Body of pancreas (tissue), 4 donors: ENCODE measurements at places on chromosomes 4 and X. TPM values are rescaled to one million over a fixed set of nuclear protein-coding genes. Genes with fewer than 3 reads are reported as not detected.

DNA sequence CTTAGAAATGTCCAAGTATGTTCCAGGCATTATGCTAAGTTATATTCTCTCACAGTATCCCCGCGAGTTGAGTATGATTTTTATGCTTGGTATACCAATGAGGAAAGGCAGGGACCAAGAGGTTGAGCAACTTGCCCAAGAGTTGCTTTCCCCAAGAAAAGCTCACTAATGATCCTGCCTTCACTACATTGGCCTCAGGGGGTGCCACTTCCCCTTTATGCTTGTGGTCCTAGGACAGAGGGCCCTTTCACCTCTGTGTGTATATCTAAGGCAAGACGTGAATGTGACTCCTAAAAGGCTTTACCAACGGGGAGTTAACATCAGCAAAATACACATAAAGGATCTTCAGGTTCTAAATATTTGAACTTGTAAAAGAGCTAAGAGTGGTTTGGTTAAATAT is 164.4 kb upstream of the CPEB2 start:
- DNase-seq: no peak

DNA sequence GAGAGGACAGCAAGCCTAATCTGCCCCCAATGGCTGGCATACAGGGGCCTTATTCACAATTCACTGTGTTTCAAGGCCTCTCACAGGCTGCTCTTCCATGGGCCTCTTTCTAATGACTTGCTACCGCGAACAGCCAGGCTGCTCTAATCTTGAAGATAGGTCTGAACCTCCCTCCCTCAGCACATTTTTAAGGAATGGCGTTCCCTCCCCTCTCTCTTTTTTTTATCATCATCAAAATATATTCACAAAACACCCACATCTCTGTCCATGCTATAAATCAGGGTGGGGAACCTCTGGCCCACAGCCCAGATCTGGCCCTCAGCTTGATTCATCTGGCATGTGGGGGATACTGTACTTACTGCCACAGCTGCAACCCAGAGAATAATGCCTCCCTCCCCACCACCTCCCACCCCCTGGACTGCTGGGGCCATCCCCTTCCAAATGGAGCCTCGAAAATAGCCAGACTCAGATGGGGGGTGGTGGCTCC is 76.2 kb upstream of the PLAC1 start:
- no peak for DNase-seq

GRCh38 chr4:8585186-8585585 is 5.0 kb downstream of the GPR78 start:
- no peak for DNase-seq

CXCL8 gene
- 12.9 TPM for total RNA-seq
